ENCODE measurements at places on chromosomes 11 and 22. TPM values are rescaled to one million over a fixed set of nuclear protein-coding genes. Genes with fewer than 3 reads are reported as not detected.

DNA sequence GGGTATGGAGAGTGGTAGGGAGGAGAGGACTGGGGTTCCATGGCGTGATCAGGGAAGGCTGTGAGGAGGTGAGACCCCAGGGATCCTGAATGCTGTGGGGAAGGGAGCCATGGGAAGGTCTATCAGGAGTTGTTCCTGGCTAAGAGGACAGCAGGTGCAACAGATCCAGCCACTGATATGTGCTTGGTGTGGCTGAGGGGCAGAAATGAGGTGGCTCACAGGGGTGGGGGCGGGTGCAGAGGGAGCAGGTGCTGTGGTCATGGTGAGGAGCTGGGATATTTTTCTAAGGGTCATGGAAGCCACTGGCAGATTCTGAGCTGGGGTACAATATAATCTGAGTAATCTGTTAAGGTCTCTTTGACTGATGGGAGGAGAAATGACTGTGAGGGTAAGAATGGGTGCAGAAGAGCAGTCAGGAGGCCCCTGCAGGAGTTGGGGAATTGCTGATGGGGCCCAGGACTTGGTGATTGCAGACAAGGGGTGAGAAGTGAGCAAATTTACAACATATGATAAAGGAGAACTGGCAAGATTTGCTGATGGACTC lies 31.3 kb upstream of the DMC1 start:
- no peak for DNase-seq

DNA sequence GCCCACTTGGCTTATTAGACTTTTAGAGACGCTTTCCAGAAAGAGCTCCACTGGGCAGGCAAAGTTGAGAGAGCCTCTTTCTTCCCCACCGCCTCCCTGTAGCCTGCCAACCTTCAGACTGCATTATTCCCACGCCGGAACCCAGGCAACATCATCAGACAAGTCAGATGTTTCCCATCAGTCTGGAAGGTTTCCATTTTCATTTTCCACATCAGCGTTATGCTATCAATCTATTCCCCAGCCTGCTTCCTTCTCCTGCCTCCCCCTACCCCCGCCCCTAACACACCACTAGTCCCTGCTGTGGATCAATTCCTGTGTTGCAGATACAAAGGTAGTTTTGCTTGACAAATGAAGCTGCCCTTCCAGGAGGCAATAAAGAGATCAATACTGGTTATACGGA lies 184.8 kb downstream of the DSCAML1 start:
- no peak for DNase-seq

DNA sequence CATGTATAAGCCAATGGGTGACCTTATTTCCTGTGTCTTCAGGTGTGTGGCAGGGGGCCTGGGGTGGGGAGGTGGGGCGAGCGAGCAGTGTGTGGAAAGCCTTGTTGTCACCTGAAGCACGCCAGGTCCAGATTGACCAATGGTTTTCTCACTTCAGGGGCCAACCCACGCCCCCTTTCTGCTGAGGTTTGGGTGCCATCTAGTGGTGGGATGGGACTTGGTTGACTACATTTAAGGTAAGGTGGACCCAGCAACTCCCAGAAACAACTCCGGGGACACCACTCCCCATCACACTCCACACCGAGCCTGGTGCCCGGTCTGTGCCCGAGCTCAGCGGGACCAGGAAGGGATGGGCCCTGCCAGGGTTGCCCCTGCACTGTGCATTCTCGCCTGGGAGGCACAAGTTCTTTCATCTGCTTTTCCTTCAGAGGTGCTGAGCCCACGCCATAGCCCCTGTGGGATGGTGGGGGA lies 40.0 kb downstream of the TPCN2 start:
- no peak for DNase-seq

DNA sequence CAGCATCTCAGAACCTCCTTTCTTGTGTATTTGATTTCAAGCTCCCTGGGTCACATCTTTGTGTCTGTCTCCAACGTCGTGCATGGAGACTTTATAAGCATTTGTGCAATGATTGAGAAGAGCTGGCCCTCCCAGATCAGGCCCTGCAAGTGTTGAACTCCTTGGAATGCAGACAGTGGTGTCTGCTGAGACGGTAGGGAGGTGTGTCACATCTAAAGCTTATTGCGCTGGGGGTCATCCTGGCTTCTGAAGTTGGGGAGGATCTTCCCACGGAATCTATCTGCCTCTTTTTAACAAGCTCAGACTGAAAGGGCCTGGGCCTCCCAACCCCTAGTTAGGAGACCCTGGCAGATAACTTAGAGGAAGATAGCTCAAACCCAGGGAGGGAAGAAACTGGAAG lies 6.7 kb downstream of the APLNR start:
- DNase-seq = no peak

DNA sequence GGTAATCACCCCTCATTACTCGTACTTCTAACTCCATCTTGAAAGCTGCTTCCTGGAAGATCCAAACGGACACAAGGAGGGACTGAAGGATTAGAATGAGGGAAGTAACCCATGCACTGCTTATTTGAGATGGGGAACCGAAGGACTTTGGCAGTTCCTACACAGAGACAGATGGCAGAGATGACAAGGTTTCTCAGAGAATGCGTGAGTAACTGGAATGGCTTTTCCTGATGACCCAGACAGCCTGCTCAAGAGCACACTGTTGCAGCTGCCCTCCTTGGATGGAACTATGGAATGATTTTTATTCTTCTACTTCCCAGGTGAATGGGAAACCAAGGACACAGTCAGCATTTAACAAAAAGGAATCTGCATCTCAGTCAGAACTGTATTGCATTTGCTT lies 7.3 kb downstream of the KCNJ11 start:
- DNase-seq = no peak

- DNase-seq = no peak
Measured at GRCh38 chr11:77959434-77959833, 35.0 kb downstream of the INTS4 start.

DNA sequence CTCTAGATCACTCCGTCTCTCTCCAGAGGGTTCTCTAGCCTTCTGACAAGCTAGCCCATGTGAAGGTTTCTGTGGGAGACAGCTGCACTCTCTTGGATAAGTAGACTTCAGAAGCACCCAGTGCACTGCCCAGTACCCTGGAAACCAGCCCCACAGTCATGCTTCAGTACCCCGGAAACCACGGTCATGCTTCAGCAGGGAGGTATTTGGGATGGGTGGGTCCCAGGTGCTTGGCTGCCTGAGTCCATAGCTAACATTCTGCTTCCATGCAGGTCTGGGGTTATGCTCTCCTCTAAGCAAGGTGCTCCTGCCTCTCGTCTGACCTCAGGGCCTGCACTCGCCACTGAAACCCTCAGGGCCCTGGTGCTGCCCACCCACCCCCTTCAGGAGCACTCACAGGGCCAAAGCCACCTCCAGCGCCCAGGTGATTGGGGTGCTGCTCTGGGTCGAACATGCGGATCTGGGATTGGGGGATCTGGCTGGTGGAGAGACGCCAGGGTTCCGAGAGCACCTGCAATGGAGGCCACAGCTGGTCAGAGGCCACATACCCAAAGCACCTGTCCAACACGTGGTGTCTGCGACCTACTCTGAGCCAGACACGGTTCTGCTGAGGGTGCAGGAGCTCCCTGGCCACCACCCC lies 7.3 kb upstream of the SYCE3 start:
- DNase-seq = no peak

DNA sequence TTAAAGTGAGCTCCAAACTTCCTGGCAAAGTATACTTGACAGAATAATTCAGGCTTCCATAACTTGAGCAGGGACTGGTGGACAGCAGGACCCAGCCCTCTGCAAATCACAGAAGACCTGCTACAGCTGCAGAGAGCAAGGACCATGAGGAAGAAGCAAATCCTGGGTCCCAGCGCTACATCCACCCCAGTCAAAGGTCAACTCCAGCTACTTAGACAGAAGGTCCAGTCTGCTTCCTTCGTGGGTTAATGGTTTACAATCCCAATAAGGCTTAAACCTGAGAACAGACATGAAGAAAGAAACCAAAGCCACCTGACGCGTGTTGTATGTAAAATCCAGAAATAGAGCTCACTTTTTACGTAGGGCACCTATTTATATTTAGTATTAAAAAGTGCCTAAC lies 57.7 kb downstream of the SHANK2 start:
- no peak for DNase-seq

DNA sequence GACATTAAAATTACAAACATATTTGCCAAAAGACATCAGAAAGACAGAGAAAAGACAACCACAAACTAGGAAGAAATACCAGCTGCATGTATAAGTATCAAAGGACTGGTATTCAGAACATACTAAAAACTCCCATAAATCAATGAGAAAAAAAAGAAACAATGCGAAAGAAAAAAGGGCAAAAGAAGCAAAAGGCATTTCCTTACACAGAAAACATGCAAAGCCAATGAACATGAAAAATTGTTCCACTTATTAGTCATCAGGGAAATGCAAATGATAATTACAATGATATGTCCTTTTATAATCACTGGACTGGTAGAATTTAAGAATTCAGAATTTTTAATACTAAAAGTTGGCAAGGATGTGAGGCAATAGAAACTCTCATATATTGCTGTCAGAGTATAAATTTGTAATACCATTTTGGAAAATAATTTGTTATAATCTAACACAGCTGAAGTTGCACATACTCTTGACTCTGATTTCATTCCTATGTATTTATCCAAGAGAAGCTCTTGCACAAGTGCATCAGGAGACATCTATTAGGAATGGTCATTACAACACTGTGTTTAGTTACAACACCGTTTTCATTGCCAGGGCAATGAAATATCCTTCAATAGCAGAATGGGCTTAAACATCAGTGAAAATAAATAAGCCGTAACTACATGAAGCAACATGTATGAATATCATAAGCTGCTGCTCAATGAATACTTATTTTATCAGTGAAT lies 279.7 kb downstream of the SWAP70 start:
- no peak for DNase-seq

DNA sequence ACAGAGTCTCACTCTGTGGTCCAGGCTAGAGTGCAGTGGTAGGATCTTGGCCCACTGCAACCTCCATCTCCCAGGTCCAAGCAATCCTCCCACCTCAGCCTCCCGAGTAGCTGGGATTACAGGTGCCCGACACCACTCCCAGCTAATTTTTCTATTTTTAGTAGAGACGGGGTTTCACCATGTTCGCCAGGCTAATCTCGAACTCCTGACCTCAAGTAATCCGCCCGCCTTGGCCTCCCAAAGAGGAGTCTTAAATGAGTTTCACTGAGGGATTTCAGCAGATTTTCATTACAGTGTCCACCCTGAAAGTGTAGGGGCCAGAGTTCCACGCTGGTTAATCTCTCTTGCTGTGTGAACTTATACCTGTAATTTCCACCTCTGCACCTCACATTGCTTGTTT lies 412 bp upstream of the RPS3 start:
- no peak for DNase-seq

- DNase-seq = no peak
Measured at GRCh38 chr11:46471943-46472661, 80.5 kb upstream of the CHRM4 start.

DNA sequence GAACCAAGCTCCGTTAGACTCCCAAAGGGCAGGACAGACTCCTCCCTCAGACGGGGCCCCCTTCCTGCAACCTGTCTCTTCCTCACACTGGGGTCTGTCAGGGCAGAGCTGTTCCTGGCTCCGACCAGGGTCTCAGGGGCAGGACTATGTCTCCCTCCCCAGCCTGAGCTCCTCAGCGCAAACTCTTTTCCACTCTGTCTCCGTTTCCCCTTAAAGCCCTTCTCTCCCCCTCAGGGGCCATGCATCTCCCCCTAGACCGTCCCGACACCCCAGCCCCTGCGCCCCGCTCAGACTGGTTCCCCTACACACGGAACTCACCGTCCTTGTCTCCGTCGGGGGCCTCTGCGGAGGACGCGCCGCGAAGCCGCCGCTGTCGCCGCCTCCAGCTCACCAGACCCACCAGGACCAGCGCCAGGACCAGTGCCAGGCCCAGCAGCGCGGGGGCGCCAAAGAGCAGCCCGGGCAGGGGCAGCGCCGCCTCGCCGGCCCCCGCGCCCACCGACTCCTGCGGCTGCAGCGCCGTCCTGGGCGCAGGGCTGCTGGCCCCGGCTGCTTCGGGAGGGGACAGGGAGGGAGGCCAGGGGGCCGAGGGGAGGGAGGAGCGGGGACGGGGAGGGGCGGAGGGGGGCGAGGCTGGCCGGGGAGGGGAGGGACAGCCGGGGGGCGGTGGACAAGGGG lies 684 bp downstream of the TNFRSF13C start:
- peak; percentile 86 for DNase-seq

KLHL35 gene
- total RNA-seq = 0.68 TPM

OR52R1 gene
- not detected for total RNA-seq

SELENOH gene
- 72.9 TPM for total RNA-seq

KCNA4 gene
- total RNA-seq = 1.9 TPM

PTPN5 gene
- 0.27 TPM for total RNA-seq
